GM23338 (cell line): ENCODE measurements at places on chromosomes 1 and 21. TPM values are rescaled to one million over a fixed set of nuclear protein-coding genes. Genes with fewer than 3 reads are reported as not detected.

Gene SMPDL3B
- 39.5 and 40.9 TPM in 2 replicates for polyA plus RNA-seq

Gene SERINC2
- 22.5 and 23.3 TPM in 2 replicates for polyA plus RNA-seq

Gene RHEX
- not detected in 2 replicates for polyA plus RNA-seq

GRCh38 chr1:27152829-27153548, 1.9 kb downstream of the SLC9A1 start:
- DNase-seq = no peak

- DNase-seq = peak; percentile 20
Observed at GRCh38 chr1:11132563-11133293, 33.1 kb upstream of the EXOSC10 start.

DNA sequence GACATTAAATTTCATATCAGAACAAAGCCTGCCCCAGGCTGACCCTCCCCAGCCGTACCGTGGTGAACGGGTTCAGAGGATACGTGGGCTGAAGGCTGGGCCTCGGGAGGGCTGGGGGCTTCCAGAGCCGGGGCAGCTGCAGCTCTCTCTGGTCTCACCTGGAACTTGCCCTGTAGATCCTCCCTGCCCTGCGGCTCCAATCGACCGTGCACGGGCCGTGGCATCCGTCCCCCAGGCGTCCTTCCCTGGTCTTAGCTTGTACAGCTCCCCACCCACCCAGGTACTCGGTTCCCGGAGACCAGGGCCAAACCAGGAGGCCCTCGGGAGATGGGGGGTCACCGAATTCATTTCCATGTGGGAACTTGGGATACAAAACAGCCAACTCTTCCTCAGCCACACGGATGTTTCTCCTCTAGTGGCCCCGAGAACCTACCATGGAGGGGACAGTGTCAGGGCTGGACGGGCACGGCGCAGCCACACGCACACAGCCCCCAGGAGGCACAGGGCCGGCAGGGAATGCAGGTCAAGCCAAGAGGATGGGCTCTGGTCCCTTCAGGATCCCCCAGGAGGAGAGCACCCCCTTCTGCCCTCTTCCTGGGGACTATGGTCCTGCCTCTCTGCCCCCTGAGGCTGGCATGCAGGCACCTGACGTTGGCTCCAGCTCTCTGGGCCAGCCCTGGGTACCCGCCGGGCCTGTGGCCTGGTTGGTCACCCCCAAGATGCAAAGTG, 3.1 kb downstream of the B3GALT6 start:
- no peak for DNase-seq

DNA sequence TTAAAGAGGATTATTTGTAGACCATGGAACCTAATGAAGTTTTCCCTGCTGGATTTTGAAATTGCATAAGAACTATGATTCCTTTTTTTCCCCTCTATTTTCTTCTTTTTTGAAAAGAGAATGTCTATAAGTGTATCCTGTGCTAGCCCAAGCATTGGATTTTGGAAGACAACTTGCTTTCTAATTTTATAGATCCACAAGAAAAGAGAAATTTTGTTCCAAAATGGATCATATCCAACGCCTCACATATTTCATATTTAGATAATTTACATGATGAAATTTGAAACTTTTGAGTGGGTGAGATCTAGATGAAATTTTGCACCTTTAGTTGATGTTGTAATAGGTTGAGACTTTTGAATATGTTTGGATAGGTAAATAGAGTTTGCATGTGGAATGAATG, 978.7 kb downstream of the MRPL39 start:
- no peak for DNase-seq

DNA sequence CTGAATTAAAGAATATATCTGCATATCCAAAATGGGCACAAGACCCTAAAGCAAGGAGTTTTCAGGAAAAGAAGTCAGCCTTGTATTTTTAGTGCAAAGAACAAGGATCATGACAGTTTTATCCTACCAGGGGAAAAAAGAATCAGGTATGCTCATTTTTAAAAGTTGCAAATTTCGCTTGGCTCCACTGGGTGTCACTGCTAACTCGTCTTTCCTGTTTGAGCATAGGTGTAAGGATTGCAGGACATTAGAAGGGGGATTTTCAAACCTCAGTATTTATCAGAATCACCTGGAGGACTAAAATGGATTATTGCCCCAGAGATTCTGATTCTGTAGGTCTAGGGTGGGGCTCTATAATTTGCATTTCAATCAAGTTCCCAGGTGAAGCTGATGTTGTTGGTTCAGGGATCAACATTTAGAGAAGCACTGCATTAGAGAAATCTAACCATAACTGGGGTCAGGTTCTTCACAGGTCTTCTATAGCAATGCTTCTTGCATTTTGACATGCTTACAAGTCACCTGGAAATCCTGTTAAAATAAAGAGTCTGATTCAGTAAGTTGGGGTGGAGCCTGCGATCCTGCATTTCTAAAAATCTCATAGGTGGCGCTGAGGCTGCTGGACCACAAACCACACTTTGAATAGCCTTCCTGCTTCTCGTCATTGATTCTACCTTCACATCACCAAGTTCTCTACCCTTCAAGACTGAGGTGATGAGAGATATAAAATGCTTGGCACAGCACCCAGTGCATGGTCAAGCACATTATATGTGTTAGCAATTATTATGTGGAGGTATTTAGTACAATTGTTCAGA, 39.6 kb downstream of the NUF2 start:
- peak; percentile 69 for DNase-seq

DNA sequence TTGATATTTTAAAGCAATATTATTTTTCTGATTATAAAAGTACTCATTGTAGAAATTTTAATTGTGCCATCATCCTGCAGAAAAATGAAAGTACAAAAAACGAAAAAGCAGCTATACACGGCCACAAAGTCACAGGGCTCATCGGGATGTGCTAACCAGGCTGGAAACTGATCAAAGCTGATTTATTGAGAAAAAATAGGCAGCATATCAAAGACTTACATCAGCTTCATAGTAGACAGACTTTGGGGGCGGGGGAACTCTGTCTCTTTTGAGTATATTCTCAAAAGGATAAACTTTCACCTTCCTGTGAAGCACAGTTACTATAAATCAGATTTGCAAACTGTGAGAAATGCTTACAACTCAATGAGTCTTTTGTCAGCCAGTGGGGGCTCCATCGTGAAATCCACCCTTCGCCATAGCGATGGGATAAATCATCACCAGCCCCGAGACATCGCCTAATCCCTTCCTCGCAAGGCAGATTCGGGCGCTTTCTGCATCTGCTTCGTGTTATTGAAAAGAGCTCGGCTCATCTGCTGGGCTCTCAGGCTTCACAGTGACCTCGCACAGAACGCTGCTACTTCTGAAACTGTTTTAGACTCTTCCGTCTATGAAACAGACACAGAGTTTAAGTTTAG, 69.2 kb upstream of the ERG start:
- peak; percentile 13 for DNase-seq

- peak; percentile 87 for DNase-seq
Observed at GRCh38 chr1:175338387-175339135, 146.0 kb upstream of the KIAA0040 start.

DNA sequence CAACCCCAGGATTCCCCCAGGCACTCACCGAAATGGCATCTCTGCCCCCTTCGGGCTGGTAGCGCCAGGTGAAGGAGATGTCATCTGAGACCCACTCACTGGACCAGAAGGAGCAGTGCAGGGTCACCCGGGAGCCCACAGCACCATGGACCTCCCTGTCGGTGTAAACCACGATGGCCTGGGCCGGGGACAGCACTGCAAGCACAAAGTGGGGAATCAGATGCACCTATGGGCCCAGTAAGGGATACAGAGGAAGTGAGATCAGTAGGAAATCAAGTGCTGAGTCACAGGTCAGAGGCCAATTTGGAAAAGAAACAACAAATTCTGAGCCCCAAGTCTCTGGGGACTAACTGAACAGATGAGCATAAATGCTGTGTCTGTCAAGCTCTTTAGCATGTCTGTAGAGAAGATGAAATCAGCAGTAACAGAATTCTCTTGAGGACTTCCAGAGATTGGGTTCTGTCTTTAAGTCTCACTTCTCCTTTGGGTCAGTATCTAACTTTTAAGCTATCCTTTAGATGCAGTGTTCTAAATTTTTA, 2.5 kb downstream of the MPZ start:
- DNase-seq = no peak

- no peak for DNase-seq
Observed at GRCh38 chr1:157595356-157595755, 2.5 kb downstream of the FCRL4 start.

DNA sequence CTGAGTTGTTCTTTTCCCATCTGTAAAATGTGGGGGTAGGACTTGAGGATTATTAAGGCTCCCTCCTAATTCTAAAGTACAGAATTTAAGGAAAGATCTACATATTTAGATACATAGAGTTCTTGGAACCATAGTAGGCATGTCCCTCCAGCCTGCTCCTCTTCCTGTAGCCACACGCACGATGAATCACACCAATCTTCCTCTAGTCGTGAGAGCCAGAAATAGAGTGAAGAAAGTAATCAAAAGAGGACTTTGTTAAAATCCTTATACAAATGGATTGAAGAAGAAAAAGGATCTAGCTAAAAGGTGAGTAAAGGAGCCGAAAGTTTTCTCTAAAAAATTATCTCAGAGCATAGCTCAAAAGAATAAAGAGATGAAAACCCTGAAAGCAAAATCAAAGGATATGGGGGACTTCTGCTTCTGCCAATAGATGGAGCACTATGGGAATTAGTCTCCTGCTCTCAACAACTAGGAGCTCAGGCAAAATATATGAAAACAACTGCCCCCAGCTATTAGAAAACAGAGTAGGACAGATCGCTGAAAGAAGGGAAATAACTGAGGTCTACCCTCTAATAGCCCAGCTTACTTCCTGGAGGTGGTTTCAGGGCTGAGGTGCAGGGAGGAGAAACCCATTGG, 8.5 kb downstream of the C1orf141 start:
- DNase-seq = peak; percentile 22

DNA sequence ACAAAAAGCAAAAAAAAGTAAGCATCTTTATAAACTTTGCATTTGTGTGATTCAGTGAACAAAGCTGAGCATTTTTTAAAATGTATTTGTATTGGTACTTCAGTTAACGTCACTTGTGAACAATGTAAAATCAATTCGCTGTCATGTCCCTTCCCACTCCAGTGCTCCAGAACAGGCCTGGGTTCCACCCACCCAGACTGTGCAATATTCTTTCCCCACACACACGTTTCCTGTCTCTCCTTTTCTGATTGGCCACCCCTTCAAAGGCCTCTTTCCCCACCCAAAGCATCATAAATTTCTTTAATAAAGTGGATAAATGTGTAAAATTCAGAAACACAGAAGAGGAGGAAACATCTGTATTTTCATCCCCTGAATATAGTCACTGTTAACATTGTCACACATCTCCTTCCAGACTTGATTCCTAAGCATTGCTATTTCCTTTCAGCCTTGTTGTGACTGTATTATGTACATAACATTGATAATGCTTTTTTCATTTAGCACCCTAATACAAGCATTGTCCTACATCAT, 12.0 kb downstream of the CLEC20A start:
- DNase-seq = no peak
